ENCODE measurements at places on chromosomes 6 and 20.

DNA sequence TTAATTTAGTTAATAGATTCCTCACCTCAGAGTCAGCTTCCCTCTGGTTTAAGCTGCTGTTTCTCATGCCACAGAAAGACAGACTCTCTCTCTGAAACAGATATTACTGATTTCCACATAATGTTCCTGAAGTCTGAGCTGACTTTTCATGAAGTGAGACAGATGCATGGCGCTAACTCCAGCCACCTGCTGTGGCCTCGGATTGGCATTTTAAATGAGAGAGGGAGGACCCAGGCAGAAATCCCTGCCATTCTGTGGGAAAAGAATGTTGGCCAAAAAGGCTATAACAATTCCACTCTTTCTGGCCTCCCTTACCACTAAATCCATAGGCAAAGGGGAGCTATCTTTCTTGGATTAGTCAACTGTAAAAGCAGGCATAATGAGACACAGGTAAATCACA lies 354.1 kb upstream of the CDH4 start:
- DNase-seq: no peak

GRCh38 chr6:142913511-142914047 lies 31.4 kb downstream of the HIVEP2 start:
- DNase-seq: no peak

GRCh38 chr6:20653085-20653479 lies 118.8 kb downstream of the CDKAL1 start:
- DNase-seq: no peak

- DNase-seq: no peak
These were observed 29.6 kb upstream of the CRIP3 start for GRCh38 chr6:43338243-43338642.

- no peak for DNase-seq
These were observed 11.1 kb downstream of the RRAGD start for GRCh38 chr6:89400912-89401399.

DNA sequence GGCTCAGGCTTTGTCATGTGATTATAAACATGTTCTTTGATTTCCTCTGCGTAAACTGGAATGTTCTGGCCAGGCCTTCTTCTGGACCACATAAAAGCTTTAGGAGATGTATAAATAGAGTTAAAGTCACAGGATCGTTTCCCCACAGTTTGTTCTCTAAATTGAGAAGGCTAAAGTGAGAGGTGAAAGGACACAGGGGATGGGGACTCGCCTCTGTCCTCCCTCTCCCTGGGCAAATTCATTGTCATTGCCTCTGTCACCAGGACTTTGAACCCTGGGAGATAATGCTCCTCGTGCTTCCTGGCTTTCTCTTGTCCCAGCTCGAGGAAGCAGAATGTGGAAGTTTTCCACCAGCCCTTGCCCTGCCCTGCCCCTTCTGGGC lies 20.3 kb upstream of the ZFAND3 start:
- peak; percentile 40 for DNase-seq

DNA sequence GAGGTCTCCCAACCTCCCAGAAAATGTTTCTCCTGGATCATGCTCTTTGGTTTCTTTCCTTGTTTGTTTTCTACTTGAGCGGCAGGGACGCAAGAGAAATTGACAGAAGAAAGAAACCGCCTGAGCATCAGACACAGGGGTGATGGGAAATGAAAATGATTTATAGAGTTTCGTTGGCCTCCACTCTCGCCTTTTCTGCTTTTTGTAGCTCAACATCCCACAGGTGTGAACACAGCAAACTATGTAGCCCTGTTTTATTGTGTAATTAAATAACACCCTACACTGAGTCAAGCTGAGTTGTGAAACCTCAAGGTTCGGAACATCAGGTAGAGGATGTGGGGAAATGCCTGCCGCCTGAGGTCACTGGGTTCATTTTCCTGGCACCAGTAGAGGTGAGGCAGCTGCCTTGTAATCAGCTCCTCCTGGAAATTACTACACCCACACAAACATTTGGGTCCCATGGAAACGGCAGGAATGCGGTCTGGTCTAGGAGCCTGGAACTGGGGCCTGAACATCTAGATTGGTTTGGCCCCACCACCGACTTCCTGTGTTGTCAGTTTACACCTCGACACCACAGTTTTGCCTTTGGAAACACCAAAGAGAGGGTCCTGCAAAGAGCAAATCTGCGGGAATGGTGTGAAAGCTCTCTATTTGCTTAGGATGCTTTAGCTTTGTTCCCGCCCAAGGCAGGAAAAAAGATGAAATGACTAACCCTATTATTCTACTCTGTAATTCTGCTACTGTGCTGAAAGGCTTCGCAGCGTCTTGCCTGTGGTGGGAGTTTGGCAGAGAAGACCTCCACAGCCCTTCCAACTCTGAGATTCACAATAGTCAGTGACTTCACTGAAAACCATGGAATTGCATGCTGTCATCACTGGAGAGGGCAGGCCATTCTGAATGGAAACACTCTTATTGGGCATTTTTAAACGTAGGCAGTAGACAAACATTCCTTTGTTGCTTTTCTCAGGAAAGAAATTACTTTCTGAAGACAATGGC lies 53.0 kb downstream of the ADAT2 start:
- DNase-seq: peak; percentile 56

DNA sequence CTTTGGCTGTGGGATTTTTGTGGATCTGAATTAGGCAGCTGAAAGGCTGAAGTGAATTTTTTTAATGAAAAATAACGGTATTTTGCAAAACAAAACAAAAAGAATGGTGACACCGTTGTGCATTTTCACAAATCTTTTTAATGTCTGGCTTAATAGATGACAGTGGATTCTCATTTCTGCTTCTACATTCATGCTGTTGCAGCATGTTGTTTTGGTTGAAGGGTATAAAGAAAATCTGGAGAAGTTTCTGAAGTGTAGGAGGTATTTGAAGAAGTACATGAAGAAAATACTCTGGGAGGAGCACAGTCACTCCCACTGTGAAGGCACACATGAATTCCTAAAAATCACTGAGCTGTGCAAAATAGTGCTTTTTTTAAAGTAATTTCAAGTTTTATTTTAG lies 3.1 kb upstream of the MAP3K5 start:
- DNase-seq: no peak

GRCh38 chr6:29251736-29252135 lies 49.8 kb upstream of the OR14J1 start:
- no peak for DNase-seq

DNA sequence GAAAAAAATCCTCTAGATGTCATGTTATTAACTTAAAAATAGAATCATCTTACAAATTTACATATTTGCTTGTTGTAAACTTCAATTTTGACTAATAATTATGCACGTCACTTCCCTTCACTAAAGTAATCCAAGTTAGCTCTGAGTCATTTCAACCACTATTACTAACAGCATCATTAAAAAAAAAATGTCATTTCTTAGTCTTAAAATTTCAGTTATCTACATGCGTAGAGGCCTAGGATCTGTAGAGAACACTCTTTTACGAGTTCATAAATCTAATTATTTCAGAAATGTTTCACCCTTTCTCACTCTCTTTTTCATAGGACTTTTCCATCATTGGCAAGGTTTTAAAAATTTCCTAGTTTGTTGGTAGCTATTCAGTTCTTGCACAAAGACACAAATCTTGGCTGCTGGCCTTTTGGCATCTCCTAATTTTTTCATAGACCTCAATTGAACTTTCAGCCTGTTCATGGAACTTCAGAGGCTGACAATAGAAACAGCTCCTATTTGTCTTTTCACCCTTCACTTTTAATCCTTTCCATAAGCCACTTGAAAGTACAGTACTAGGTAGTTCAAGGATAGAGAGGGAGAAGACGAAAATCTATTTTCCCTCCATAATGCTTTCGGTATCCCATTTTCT lies 61.5 kb downstream of the OGFRL1 start:
- DNase-seq: no peak

- DNase-seq: no peak
These were observed 41.8 kb downstream of the SSR1 start for GRCh38 chr6:7271205-7271534.

GRCh38 chr20:20073801-20074371 lies 21.6 kb downstream of the CFAP61 start:
- no peak for DNase-seq

DNA sequence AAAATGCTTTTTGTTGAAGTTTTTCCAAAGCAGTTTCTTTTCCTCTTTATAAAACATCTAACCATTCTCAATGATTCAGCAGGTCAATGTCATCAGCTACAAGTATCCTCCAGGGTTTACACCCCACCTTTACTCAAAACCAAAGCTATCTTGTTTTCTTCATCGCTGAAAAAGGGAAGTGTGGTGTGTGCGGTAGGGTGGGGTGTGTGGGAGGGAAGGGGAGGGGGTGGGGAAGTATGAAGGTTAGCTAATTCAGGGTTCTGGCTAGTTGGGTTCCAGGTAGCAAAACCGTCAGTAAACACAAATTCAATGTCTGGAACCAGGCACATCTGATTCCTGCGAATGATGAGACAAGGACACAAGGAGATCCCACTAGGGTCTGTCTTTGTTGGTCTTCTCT lies 189.6 kb downstream of the GJA10 start:
- DNase-seq: no peak

GRCh38 chr20:9523636-9524035 lies 9.2 kb downstream of the LAMP5 start:
- no peak for DNase-seq

- no peak for DNase-seq
These were observed 9.5 kb downstream of the FAM120B start for GRCh38 chr6:170316071-170316470.

GRCh38 chr6:9360881-9361280 lies 925.5 kb upstream of the SLC35B3 start:
- DNase-seq: no peak

GRCh38 chr6:78253618-78254017 lies 600.8 kb downstream of the MEI4 start:
- no peak for DNase-seq

GRCh38 chr6:84892671-84893070 lies 128.3 kb upstream of the TBX18 start:
- no peak for DNase-seq

DNA sequence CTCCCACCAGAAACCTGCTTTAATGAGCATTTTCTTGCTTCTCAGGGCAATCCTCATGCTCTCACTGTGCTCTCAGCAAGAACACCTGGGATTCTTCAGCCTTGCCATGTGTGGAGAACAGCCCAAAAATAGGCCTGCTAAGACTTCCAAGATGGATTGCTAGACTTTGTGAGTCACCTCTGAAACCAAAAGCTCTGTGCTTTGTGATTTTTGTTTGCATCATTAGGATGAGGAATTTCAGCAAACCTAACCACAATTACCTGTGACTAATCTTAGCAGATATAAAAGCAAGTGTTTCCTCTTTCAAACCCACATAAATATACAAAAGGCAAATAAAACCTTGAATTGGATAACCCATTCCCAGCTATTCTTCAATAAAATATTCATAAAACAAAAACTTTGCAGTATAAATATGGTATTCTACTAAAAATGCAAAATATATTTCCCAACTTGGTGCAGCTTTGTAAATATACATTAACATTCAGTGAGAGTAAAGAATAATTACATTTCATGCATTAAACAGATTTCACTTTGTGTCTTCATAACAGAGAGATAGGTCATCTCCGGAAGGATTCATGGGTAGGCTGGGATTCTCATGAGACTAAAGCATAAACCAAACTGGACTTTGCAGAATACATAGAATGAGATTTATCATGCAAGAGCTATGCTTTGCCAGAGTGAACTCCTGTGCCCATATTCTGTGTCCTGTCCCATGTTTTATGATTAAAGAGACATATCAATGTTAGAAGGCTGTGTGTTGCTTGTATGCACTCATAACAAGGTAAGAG lies 33.5 kb downstream of the TPBG start:
- DNase-seq: no peak

- DNase-seq: no peak
These were observed 13.7 kb downstream of the BTN3A1 start for GRCh38 chr6:26415791-26416190.

DNA sequence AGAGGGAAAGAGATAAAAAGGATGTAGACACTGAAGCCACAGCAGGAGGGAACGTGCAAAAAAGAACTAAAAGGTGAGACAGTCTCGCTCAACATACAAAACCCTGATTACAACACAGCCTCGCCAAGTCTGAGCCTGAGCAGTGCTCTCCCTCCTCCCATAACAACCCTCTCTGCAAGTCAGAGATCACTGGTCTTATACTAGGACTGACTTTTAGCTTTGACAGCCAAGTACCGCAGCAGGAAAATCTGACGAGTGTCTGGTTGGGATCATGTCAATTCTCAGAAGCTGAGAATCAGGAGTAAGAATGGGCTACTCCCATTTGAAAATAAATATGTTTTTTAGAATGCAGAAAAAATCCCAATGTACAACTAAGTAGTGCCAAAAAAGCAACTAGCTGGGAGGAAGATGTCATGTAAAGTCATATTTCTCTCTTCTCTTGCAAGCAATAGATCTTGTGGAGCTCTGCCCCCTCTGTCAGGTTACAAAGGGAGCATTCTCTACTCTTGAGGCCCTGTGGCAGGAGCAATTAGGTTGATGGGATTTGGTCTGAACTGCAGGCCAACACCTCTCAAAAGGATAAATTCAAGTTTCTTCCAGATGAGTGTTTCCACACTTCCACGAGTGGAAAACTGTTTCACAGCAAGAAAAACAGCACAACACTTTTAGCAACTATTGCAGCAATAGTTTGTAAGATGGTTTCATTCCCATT lies 118.9 kb upstream of the COL21A1 start:
- DNase-seq: no peak

GRCh38 chr6:107600936-107601335 lies 111.0 kb downstream of the SOBP start:
- DNase-seq: peak; percentile 32

DNA sequence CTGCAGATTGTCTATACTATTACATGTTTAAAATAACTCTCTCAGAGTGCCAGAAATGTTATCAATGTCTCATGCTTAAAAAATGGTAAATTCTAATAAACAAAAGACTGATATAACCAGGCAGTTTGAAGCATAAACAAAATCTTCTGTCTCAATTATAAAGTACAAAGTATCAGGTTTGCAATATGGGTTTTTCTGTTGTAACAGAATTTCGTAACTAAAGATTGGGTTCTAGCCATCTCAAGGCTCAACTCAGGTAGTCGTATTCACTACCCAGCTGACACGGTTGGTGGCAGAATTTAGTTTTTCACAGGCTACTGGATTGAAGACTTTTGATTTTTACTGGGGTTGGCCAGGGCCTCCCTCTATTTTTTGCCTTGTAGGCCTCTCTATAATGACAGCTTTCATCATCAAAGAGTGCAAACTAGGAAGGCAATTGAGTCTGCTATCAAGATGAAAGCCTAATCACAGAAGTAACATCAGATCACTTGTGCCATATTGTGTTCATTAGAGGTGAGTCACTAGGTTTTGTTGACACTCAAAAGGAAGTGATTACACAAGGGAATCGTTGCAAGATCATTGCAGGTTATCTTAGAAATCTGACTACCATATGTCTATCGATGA lies 3.6 kb downstream of the CYP39A1 start:
- DNase-seq: no peak

GRCh38 chr6:147157930-147158329 lies 46.3 kb upstream of the STXBP5 start:
- no peak for DNase-seq

DNA sequence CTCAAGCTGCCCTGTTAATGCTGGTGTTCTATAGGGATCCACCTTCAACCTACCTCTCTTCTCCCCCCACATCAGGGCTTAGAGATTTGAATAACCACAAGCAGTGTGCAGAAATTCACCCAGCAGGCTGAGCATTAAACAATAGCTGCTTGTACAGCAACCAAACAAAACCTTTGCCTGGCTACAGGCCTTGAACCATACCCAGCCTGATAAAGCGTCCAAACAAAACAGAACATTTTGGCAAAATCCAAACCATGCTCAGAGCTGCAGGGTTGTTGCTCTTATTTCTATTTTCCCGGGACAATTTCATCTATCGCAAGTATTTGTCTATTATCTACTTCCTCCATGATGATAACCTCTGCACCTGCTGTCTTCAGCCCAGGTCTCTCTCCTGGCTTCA lies 142.3 kb downstream of the UNC5CL start:
- no peak for DNase-seq

Data from HuH-7.5 (cell line).